ENCODE measurements at places on chromosomes 3 and 15. TPM values are rescaled to one million over a fixed set of nuclear protein-coding genes. Genes with fewer than 3 reads are reported as not detected.

GRCh38 chr3:131025539-131025938, 1.1 kb downstream of the ASTE1 start:
- no peak for DNase-seq

- no peak for DNase-seq
Measured at GRCh38 chr15:63332367-63333124, 49.1 kb downstream of the CA12 start.

DNA sequence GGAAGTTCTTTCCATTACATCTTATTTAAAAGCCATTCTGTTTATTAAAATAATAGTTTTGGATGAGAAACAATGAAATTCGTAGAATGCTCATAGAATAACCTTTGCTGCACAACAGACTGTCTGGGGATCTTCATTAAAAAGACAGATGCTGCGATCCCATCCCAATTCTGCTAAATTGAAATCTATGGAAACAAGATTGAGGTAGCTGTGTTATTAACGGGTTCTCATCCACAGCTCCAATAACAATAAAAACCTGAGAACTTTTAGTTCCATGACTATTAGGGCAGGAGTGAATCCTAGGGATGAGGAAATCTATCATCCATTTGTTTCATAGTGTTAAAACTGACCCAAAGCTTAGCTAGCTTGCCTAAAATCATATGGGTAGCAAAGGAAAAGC, 2.5 kb upstream of the GJD2 start:
- no peak for DNase-seq

DNA sequence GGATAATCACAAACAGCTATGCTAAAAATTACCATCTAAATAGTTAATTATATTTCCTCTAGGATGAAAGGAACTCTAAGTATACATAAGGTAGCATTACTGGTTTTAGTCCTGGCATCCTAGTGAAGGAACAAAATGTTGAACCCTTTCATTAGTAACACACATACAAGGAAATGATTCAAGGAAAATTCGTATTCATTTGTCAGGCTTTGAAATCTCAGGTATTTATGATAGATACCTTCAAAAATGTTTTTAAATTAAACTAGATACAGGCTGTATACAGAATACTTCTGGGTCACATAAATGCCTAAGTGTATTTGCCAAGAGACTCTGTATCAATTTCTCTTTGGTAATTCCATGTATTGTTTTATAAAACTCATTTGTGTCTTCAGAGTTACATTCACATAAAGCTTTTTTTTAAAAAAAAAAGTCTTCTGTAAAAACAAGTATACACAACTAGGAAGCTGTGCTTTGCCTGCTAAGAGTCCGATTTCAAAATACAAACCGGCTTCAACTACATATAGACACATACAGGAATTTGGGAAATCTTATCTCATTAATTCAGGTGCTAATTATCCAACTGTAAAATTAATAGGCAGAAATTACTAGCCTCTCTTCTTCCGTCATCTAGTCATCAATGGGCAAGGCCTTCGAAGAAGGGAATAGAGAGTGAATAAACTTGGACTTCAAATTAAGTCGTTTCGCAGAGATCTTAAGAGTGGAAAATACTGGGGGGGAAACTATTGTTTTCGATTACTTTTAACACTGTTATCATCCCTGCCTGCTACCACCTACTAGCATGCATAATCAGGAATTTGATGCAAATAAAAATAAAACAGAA, 1.3 kb downstream of the SECISBP2L start:
- no peak for DNase-seq

DNA sequence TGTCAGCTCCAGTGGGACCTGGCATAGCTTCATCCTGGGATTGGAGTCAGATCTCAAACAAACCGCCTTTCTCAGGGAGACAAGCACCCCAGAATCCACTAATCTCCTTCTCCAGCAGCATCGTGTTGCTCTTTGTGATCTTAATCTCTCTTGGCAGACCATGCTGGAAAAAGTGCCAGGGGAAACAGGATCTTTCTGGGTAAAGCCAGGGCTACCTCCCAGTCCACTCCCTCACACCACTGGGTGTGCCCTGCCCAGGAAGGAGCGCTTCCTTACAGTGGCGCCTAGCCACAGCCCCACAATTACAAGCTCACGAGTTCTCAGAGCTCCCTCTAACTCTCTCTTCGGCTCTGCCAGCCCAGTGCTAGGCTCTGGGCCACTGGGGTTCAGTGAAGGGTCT, 32.2 kb downstream of the RPLP1 start:
- no peak for DNase-seq

GRCh38 chr3:81237181-81237580, 524.3 kb downstream of the GBE1 start:
- no peak for DNase-seq

DNA sequence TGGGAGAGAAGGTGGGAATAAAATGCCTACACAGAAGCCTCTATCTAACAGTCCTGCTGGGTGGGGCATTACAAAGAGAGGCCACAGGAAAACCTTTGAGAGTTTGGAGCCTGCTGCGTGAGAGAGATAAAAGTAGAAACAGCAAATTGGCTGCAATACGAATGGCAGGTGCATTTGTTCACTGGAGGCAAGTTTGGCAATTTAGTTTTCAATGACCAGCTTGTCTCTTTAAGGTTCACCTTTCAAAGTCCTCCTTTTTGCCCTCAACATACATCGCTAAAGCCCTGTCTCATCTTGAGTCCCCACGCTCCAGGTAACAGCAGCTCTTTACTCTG, 405.7 kb downstream of the LSAMP start:
- no peak for DNase-seq

GRCh38 chr3:56189536-56189935, 278.7 kb downstream of the ERC2 start:
- no peak for DNase-seq

Gene ZNF502
- total RNA-seq = not detected

Gene PTH1R
- total RNA-seq = 12.9 TPM

Gene IL17RB
- 0.24 TPM for total RNA-seq

- peak; percentile 30 for DNase-seq
Measured at GRCh38 chr3:46367811-46368210, 2.9 kb upstream of the CCR5 start.

GRCh38 chr15:71804695-71805470, 5.5 kb upstream of the NR2E3 start:
- DNase-seq = no peak

GRCh38 chr3:119395923-119396358, 67.5 kb downstream of the TMEM39A start:
- no peak for DNase-seq

GRCh38 chr3:89234620-89235019, 127.2 kb downstream of the EPHA3 start:
- DNase-seq = no peak

Gene LYZL4
- total RNA-seq = not detected

Gene ANKRD34C
- total RNA-seq = not detected

GRCh38 chr15:78056714-78057269, 20.7 kb downstream of the TBC1D2B start:
- DNase-seq = no peak

DNA sequence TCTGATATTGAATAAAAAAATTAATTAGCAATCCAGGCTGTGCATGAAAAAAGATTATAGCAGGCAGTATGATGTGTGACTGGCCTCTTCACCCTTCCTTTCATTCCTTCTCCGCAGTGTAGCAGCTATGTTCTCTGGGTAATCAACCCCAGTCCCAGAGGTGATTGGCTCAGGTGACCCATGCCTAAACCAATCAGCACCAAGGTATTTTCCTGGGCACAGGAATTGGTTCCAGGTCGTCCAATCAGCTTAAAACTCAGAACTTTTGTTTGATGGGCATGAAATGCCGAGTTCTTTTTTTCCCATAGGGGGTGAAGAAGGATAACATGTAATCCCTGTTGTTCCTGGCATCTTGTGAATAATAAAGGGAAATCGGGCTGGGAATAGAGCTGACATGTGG, 5.8 kb upstream of the BNC1 start:
- no peak for DNase-seq

GRCh38 chr3:36649125-36649524, 115.2 kb downstream of the DCLK3 start:
- DNase-seq = no peak

Gene GOLGA8N
- total RNA-seq = 9.2 TPM

Gene TRIM42
- total RNA-seq = not detected

- DNase-seq = no peak
Measured at GRCh38 chr3:160090653-160091052, 102.0 kb downstream of the IL12A start.

Gene NOX5
- not detected for total RNA-seq

- DNase-seq = no peak
Measured at GRCh38 chr15:39376371-39376909, 204.4 kb upstream of the THBS1 start.

DNA sequence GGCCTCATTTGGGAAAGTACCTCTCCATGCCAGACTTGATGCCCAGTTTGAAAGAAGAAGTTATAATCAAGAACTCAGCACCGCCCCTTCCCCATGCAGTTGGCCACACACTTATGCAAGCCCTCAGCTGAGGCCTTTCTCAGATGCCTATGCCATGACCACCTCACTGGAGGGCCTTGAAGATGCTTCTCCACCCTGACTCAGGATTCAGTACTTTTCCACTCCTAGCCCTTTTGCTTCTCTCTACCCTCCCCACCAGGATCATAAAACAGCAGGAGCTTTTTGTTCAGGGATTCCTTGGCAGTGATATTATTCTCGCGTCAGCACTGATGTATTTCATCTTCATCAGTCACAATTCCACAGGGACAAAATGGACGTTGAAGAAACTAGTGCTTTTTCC, 313.5 kb downstream of the PYDC2 start:
- DNase-seq = no peak

Gene DAZL
- total RNA-seq = not detected

Gene NUP210
- 1.5 TPM for total RNA-seq

- no peak for DNase-seq
Measured at GRCh38 chr15:67094001-67094826, 28.8 kb downstream of the SMAD3 start.

GRCh38 chr3:189355481-189356201, 183.9 kb downstream of the TPRG1 start:
- DNase-seq = no peak

DNA sequence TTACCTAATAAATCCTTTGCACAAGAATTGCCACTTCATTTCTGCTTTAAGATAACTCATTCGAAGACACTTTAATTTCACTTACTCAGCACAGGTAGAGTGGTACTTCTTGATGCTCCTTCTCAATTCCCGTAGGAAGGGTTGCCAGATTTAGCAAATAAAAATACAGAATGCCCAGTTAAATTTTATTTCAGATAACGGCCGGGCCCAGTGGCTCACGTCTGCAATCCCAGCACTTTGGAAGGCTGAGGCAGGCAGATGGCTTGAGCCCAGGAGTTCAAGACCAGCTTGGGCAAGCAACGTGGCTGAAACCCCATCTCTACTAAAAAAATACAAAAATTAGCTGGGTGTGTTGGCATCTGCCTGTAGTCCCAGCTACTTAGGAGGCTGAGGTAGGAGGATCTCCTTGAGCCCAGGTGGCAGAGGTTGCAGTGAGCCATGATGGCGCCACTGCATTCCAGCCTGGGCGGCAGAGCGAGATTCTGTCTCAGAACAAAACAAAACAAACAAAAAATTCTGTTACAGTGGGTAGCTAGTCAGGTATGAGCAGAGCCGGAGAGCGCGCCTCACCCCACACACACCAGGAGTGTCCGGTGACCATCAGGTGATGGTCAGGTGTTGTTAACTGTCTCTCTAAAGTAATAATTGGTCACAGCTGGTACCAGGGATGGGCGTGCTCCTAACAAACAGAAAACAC, 92.8 kb downstream of the DNAH12 start:
- no peak for DNase-seq

DNA sequence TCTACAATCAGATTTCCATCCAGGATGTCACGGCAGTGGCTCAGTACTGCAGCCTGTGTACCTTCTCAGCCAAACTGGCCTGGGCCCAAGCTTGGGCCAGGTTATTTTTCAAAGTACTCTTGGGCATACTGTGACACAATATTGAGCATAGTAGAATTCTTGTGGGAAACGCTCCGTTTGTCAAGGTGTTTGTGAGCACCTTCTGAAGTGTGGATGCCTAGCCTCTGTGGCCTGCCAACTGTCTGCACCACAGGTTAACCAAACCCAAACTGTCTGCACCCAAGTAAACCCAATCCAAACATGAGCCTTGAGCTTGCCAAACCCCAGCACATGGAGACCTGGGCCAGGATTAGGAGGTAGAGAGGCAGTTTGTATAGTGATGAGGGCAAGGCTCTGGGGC, 25.4 kb downstream of the CTDSPL start:
- no peak for DNase-seq

- no peak for DNase-seq
Measured at GRCh38 chr3:45719655-45720487, 30.7 kb downstream of the SACM1L start.

Gene STAC
- not detected for total RNA-seq

Gene MEF2A
- 97.8 TPM for total RNA-seq

DNA sequence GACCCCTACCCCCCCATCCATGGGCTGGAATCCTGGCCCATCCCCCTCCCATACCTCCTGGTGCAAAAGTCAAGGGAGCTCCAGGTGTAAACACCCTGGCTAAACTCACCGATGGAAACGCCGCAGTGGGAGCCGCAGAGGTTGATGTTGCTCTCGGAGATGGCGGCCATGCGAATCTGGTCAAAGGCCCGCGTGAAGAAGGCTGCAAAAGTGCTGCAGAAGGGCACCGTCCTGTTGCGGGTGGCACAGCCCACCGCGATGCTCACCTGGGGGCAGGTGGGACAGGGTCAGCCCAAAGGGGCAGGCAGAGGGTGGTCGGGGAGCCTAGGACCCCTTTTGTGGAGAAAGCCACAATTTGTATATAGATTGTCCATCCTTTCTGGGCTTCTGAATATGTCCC, 26.7 kb downstream of the TKT start:
- DNase-seq = peak; percentile 83

GRCh38 chr3:187165144-187165543, 25.8 kb upstream of the RPL39L start:
- no peak for DNase-seq

DNA sequence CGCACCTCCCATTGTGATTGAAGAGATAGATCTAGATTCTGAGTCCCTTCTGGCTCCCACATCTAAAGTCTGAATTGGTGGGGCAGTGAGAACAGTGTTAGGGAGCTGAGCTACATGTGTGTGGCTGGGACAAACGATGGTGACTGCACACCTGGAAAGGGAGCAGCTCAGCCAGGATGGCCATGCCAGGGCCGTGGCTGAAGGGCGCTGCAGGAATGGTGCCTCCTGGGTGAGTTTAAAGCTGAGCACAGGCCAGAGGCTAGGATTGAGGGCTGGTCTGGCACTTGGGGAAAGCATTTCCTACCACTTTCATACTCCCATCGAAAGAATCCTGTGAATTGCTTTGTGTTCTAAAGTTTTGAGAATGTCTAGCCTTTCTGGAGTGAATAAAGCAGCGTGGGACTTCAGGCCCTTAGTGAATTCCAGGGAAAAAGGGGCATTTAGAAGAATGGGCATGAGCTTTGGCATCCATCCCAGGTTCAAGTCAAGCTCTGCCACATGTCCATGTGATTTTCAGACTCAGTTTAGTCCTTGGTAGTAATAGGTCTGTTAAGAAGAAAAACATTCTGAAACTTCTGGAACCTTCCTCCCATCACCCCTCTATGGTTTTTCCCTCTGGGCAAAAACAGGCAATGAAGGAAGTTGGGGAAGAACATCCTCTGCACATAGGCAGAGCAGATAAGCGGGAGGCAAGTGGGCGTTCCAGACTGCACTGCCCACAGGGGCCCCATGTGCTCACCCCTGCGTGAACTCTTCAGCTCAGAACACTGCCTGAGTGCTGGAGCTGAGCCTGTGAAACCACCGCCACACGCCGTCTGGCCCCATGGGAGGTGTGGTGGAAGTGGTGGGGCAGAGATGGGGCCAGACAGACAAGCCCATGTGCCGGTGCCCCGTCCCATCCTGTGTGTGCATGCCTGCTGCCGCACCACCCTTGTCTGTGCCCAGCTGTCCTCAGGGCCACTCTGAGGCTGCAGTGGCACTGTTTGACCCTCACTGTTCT, 12.9 kb upstream of the CPNE9 start:
- no peak for DNase-seq

- DNase-seq = no peak
Measured at GRCh38 chr3:170469151-170470062, 50.7 kb downstream of the CLDN11 start.

All from osteocyte (in vitro differentiated cells).